ENCODE measurements at places on chromosomes 7 and 10.

DNA sequence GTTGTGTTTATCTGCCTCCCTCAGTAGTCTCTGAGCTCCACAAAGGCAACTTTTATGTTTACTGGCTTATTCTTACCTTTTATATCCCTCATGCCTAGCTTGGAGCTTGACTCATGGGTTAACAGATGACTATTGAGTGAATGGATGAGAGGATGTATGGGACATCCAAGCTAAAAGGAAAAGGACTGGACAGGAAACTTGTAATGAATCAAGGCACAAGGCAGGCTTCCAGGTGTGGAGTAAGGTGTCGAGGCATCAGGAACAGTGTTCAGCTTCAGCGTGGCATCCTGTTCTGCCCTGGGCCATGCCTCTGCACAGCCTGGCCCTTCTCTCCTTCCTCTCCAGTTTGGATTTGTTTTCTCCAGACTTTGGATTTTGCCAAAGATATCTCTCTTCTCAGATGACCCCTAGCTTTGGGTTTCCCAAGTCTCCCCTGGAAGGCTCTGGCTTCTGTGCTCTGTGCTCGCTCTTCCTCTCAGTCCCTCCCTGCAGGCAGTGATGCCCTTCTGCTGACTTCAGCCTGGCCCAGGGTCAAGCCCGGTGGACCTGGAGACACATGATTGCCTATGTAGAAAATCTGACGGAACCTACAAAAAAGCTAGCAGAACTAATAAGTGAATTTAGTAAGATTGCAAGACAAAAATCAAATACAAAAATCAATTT, 367.3 kb downstream of the CXCL12 start:
- peak; percentile 50 for DNase-seq

GRCh38 chr7:82428186-82428961, 15.2 kb downstream of the CACNA2D1 start:
- no peak for DNase-seq

- peak; percentile 90 for DNase-seq
These were observed 257.0 kb upstream of the ZNF32 start for GRCh38 chr10:43905512-43906236.

DNA sequence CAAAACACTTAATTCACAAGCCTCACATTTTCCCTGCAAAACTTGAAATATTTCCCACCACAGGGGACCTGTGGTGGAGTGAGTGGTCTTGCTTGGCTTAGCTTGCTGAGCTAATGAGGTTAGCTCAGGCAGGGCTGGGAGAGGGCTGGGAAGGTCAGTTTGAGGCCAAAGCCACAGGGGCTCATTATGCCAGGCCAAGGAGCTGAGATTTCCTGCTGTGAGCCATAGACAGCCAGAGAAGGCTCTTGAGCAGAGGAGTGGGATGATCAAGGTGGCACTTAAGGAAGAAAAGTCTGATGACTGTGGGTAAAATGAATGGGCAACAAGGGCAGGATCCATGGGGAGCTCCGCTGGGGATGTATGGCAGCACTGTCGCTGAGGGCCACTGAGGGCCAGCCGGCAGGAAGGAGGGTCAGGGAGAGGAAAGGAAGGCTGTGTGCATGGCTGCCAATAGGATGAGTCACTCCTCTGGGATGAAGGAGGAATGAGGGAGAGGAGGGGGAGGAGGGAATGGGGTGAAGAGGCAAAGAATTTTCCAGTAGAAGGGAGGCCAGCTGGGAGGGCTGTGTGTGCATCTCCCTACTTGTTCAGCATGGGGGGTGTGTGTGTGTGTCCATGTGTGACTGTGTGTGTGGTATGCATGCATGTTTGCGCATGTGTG, 18.7 kb upstream of the ZNF488 start:
- peak; percentile 91 for DNase-seq

DNA sequence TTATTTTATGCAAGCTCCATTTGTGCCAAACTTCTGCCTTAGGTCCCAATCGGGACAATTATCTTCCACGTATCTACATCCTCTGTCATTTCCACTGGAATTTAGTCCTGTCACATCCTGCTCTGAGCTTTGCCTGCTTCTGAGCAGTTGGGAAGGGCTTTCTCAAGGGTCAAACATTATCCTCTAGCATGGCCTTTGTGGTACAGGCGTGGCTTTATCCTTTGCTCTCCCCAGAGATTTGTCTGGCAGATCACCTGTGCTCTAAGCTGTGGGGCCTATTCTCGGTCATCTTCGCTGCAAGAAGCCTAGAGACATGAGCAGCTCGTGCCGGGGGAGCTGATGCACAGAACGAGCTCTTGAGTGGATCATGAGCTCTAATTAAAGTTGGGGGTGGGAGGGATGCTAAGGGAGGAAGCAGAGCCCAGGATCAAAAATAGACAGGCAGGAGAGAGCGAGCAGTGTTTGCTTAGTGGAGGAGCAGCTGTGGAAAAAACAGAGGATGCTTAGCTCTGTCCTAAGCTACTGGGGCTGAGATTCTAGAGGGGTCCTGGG, 19.8 kb upstream of the TMEM273 start:
- no peak for DNase-seq

GRCh38 chr7:149097088-149097487, 6.6 kb upstream of the ZNF786 start:
- no peak for DNase-seq

- no peak for DNase-seq
These were observed 31.3 kb downstream of the PLXNA4 start for GRCh38 chr7:132544999-132545398.

DNA sequence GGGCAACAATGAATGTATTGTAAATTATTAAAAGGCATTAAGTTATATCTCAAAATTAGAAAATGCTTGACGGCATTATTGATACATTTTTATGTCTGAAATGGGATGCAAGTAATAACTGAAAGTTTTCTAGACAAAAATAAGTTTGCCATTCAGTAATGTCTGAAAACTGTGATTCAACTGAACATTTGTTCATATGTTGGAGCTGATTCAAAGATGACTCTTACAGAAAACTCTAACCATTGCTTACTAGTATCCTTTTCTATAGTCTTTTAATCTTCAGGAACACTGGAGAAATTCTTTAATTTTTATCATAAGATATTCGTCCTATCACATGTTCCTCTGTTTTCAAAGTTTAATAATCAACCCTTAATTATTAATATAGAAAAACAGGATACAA, 71.1 kb upstream of the TFEC start:
- no peak for DNase-seq

DNA sequence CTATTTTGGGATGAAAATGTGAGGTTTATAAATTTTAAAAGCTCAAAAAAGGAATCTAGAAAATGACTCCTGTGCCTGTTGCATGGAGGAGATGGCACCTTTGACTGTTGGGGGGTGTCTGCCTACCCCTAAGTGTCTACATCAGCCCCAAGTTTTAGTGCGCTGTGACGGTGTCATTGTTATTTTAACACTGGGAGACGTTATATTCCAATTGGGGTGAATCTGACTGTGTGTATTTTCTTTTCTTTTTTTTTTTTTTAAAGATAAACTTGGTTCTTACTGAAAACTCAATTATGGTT, 517 bp downstream of the SRGN start:
- DNase-seq: no peak

DNA sequence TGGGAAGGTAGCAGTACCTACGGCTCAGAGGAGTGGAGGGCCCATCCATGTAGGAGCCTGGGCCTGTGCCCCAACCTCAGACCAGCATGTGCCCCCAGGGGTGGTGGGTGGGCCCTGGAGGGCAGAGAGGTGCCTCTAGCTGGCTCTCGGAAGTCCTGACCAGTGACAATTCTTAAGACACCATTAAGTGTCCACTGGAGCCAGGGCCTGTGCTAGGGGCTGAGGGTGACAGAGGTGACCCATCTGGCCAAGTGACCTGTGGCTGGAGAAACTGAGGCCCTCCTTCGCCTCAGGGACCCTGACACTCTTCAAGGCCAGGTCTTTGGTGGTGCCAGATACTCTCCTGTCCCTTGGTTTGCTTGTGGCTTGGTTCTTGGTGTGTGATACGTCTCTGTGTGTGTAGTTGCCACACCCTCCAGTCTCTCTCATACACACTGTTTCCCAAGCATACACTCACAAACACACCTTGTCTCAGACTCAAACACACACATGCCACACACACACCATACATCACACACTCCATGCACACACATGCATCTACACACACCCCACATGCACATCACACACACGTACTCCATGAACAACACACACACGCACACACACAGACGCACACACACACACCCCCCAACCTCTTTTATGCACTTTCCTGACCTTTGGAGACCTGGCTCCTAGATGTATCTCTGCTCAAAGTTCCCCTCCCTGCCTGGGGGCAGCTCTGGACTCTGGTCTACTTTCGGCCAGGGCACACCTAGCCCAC, 897 bp upstream of the RAMP3 start:
- no peak for DNase-seq

DNA sequence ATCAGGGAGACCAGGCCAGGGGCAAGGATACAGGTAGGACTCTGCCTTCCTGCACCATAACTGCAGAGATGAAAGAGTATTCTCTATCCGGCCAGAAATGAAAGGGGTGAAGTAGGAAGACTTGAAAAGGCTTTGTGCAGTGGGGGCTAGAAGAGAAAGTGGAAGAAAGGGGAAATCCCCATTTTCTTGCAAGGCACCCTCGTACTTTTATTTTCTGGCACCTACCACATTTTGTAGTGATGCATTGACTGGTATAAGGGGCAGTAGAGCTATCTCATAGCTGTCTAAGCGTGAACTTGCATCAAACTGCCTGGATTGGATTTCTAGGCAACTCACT, 752 bp upstream of the CAMK2G start:
- DNase-seq: no peak

- DNase-seq: no peak
These were observed 497.4 kb upstream of the PODXL start for GRCh38 chr7:132053871-132054270.

- DNase-seq: peak; percentile 86
These were observed 2.4 kb downstream of the TLL2 start for GRCh38 chr10:96511044-96511945.

DNA sequence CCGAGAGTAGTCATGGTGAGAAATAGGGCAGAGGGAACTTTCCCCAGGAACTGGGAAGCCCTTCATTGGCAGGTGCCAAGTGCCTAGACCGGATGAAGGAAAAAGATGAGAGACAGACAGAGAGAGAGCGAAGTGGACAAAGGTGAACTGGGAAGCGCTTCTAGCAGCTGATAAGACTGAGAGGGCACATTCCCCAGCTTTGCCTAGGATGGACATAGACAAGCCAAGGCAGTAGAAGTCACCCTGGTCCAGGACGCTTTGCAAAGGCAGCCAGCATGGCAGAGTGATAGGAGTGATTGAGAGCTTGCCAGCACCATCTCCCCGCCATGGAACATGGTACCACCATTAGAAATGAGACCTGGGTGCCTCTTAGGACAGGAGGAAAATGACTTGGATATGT, 372.8 kb upstream of the MGMT start:
- DNase-seq: peak; percentile 74

DNA sequence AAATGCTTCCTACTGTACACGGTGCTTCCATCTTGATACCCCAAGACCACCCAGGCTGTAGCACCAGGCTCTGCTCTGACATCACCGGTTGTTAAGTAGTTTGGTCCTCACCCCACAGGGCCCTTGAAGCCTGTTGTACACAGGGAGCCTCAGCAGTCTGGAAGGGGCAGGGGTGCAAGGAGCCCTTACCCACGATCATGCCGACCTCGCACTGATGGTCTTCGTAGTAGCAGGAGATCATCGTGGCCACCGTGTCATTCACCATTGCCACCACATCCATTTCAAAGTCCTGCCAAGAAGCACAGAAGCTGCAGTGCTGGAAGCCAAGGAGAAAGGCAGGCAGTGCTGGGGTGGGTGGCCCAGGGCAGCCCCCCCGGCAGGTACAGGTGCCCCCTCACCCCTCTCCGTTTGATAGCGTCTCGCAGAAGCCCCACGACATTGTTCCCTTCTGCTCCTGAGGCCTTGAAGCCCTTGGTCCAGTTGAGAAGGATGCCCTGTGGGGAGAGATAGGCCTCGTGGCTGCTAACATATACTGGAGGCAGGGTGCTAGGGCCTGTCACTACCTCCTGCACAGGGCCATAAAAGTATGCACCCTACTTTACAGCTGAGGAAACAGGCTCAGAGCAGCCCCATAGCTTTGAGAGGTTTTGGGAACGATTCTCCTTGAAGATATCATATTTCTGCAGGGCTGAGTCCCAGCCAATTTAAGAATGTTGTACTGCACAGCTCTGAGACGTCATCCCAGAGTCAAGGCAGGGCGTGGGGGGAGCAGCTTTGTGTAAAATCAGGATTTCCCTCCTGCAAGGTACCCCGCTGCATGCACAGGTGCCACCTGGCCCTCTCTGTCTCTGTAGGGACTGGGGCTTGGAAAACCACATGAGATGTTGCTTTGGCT, 8.7 kb upstream of the MYL7 start:
- no peak for DNase-seq

- DNase-seq: no peak
These were observed 70.3 kb upstream of the SHH start for GRCh38 chr7:155882596-155882995.

DNA sequence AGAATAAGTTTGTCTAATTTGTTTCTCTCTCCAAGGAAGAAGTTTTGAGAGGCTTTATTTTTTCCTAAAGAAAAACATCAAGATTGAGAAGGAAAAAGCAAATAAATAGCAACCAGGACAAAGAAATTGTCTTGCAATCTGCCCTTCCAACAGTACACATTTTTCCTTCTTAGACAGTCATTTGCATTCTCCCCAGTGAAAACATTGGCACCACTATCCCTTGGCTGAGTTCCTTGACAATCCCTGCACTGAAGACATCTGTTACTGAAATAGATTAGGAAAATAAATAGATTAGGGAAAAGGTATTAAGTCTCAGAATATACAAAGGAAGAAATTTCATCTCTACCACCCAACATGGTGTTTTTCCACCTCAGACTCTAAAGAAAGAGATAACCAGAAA, 12.2 kb upstream of the TMEM243 start:
- DNase-seq: no peak

DNA sequence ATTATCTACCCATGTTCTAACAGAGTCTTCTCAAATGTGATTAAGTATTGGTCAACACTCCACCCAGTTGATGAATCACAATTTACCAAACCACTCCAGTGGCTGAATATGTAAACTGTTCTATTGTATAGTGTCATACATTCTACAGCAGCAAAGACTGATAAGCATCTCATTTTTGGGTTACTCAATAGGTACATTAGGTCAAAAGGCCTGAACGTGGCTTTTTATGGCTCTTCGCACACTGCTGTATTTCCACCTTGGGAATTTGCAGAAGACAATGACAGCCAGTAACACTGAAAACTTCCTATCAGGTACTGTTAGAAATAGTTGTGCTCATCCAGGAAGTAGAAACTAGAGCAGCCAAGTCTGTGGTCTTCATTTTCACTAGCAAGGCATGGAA, 166.9 kb downstream of the GLI3 start:
- DNase-seq: no peak

GRCh38 chr10:3907514-3907913, 122.5 kb upstream of the KLF6 start:
- no peak for DNase-seq
